ENCODE measurements at places on chromosomes 5 and 9.

GRCh38 chr9:113625486-113625885 is 162.0 kb downstream of the RGS3 start:
- H3K36me3 ChIP-seq: no peaks in the 10 kb centered on the region
- H3K4me3 ChIP-seq: no peak overlapping the region
- DNase-seq: no peak
- H3K4me1 ChIP-seq: peaks cover 3% of the 10 kb centered on the region

- no peak overlapping the region for H3K4me3 ChIP-seq
- H3K27ac ChIP-seq: no peak overlapping the region
- no peaks in the 10 kb centered on the region for H3K36me3 ChIP-seq
- DNase-seq: no peak
- H3K27me3 ChIP-seq: no peaks in the 10 kb centered on the region
Observed at GRCh38 chr9:14258156-14258555, 55.8 kb downstream of the NFIB start.

GRCh38 chr5:88732181-88732633 is 150.8 kb downstream of the MEF2C start:
- H3K4me3 ChIP-seq: no peak overlapping the region
- DNase-seq: no peak
- no peaks in the 10 kb centered on the region for H3K27me3 ChIP-seq
- no peaks in the 10 kb centered on the region for H3K36me3 ChIP-seq
- H3K4me1 ChIP-seq: no peaks in the 10 kb centered on the region

- no peak for DNase-seq
- H3K27me3 ChIP-seq: no peaks in the 10 kb centered on the region
- H3K4me3 ChIP-seq: peak overlapping the region; percentile 84
- peak overlapping the region; percentile 91 for H3K27ac ChIP-seq
Observed at GRCh38 chr5:111511831-111512374, 432 bp downstream of the STARD4 start.

GRCh38 chr9:93522736-93523135 is 53.6 kb upstream of the PHF2 start:
- H3K4me1 ChIP-seq: peaks cover 3% of the 10 kb centered on the region
- no peaks in the 10 kb centered on the region for H3K27me3 ChIP-seq
- H3K27ac ChIP-seq: peak overlapping the region; percentile 54
- no peak overlapping the region for H3K4me3 ChIP-seq

GRCh38 chr5:44774279-44774880 is 34.4 kb upstream of the MRPS30 start:
- no peak for DNase-seq
- no peak overlapping the region for H3K4me3 ChIP-seq
- no peaks in the 10 kb centered on the region for H3K4me1 ChIP-seq

DNA sequence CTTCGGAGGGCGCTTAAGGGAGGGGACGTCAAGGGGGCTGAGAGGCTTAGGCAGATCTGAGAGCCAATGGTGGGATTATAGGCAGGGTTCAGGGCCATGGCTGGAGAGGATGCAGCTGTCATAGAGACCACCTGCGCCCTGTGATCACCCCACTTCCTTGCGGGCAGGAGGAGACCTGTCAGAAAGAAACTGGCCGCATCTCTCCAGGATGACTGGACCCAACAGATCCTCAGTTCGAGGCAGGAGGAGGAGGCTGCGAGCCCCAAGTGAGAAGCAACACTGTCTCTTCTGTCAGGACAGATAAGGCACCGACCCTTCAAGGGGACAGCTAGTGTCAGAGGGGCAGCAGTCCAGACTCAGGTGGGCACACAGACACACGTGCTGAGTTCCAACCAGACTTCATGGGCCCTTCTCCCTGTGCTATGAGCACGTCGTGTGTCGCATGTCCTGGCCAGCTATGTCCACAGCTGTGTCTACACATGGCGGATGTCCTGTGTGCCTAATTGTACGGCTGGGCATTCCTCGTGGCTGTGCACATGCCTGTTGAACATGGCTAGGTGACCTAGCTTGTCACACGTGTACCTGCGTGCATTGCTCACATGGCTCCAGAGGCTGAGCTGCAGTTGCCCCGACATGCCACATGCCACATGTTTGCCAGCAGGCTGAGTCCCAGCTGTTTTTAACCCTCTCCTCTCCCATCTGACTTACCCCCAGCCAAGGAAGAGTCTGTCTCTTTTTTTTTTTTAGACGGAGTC is 583 bp upstream of the AQP3 start:
- H3K27ac ChIP-seq: peak overlapping the region; percentile 97
- DNase-seq: no peak
- H3K36me3 ChIP-seq: peaks cover 41% of the 10 kb centered on the region
- H3K4me3 ChIP-seq: peak overlapping the region; percentile 91
- H3K4me1 ChIP-seq: peaks cover 68% of the 10 kb centered on the region

DNA sequence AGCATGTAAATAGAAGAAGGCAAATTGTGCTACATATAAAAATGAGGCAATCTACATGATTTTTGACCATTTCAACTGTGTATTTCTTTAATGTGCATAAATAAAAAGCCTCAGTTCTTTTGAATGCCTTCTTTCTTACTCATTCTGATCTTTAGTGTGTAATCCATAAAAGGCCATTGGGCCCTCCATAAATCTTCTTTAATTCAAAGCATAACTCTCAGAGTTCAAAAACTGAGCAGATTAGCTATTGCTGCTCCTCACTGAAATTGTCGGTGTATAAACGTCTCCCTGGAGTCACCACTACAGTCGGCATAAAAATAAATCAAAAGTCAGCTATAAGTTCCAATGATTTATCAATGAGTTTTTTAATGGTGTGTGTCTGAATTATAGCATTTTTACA is 45.3 kb upstream of the ADAMTSL1 start:
- H3K4me3 ChIP-seq: no peak overlapping the region
- no peaks in the 10 kb centered on the region for H3K36me3 ChIP-seq
- H3K27ac ChIP-seq: no peak overlapping the region
- DNase-seq: no peak

DNA sequence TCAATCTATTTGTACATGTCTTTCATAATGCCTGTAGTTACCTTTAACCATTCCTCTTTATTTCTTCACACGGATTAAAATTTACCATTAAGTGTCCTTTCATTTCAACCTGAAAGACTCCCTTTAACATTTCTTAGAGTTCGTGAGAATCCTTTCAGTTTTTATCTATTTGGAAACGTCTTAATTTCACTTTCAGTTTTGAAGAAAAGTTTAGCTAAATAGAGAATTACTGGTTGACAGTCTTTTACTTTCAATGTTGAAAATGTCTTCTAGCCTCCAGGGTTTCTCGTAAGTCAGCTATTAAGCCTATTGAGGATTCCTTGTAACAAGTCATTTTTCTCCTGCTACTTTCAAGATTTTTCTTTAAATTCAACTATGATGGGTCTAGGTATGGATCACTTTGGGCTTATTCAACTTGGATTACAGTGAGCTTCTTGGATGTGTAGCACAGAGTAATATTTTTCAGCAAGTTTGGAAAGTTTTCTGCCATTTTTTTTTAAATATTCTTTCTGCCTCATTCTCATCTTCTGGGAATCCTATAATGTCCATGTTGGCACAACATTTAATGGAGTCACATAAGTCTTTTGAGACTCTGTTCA is 48.5 kb downstream of the RFX3 start:
- H3K4me1 ChIP-seq: peaks cover 55% of the 10 kb centered on the region
- peak overlapping the region; percentile 69 for H3K4me3 ChIP-seq
- H3K27ac ChIP-seq: peak overlapping the region; percentile 88
- DNase-seq: no peak
- peaks cover 22% of the 10 kb centered on the region for H3K36me3 ChIP-seq

- peaks cover 70% of the 10 kb centered on the region for H3K36me3 ChIP-seq
- no peaks in the 10 kb centered on the region for H3K27me3 ChIP-seq
- no peak for DNase-seq
- peak overlapping the region; percentile 58 for H3K27ac ChIP-seq
Observed at GRCh38 chr9:89461265-89461664, 36.6 kb downstream of the SEMA4D start.

GRCh38 chr9:93198838-93199625 is 15.1 kb downstream of the WNK2 start:
- no peaks in the 10 kb centered on the region for H3K4me1 ChIP-seq
- peaks cover 22% of the 10 kb centered on the region for H3K27me3 ChIP-seq
- no peaks in the 10 kb centered on the region for H3K36me3 ChIP-seq
- no peak overlapping the region for H3K4me3 ChIP-seq

GRCh38 chr5:176743136-176743861 is 67.1 kb upstream of the UNC5A start:
- H3K36me3 ChIP-seq: no peaks in the 10 kb centered on the region
- H3K4me3 ChIP-seq: no peak overlapping the region
- H3K4me1 ChIP-seq: peaks cover 24% of the 10 kb centered on the region
- peaks cover 100% of the 10 kb centered on the region for H3K27me3 ChIP-seq
- DNase-seq: no peak
- H3K27ac ChIP-seq: no peak overlapping the region

- H3K36me3 ChIP-seq: no peaks in the 10 kb centered on the region
- no peaks in the 10 kb centered on the region for H3K27me3 ChIP-seq
- no peaks in the 10 kb centered on the region for H3K4me1 ChIP-seq
- H3K4me3 ChIP-seq: no peak overlapping the region
- no peak for DNase-seq
Observed at GRCh38 chr5:117794847-117795246, 1193.5 kb downstream of the DTWD2 start.

- H3K27me3 ChIP-seq: no peaks in the 10 kb centered on the region
- H3K4me1 ChIP-seq: no peaks in the 10 kb centered on the region
- no peak overlapping the region for H3K27ac ChIP-seq
- no peak overlapping the region for H3K4me3 ChIP-seq
- no peak for DNase-seq
- H3K36me3 ChIP-seq: no peaks in the 10 kb centered on the region
Observed at GRCh38 chr5:9335269-9335668, 210.6 kb downstream of the SEMA5A start.

GRCh38 chr9:23700359-23700758 is 125.7 kb downstream of the ELAVL2 start:
- no peak for DNase-seq
- H3K4me3 ChIP-seq: no peak overlapping the region
- no peaks in the 10 kb centered on the region for H3K27me3 ChIP-seq
- no peaks in the 10 kb centered on the region for H3K36me3 ChIP-seq
- H3K4me1 ChIP-seq: no peaks in the 10 kb centered on the region
- H3K27ac ChIP-seq: no peak overlapping the region

- H3K27ac ChIP-seq: no peak overlapping the region
- H3K4me1 ChIP-seq: peaks cover 10% of the 10 kb centered on the region
- no peaks in the 10 kb centered on the region for H3K27me3 ChIP-seq
- H3K36me3 ChIP-seq: peaks cover 40% of the 10 kb centered on the region
- no peak for DNase-seq
Observed at GRCh38 chr5:76560952-76561891, 62.0 kb downstream of the F2RL2 start.

Measured in activated naive CD4-positive, alpha-beta T cell treated with anti-CD3 and anti-CD28 coated beads, Interleukin-2, amount 10 ng/mL, durations not matched to agents 7 days and 5 days (primary cell).